HepG2 (cell line): ENCODE measurements at places on chromosomes 5 and 9.

DNA sequence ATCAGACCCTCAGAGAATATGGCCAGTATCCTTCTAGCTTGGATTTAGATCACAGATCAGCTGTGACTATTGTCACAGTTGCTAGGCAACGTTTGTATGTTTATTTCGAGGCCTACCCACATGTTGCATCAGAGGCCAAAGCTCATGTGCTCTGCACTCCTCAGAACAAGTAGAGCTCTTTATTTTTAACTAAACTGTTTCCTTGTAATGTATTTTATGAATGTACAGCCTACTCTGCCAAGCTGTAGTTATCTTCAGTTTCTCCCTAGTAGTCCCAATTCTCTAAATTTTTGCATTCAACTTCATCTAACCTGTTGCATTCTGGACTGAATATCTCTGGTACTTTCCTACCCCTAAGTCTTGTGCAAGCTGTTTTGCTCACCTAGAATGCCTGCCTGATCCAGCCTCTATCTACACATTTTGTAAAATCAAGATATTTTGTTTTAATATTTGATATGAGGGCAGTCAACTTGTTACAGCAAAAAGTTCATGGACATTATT lies 52.8 kb downstream of the CAST start:
- peak; percentile 96 for DNase-seq

- DNase-seq = no peak
These were observed 2.4 kb upstream of the ARHGEF37 start for GRCh38 chr5:149578896-149579295.

- peak; percentile 84 for DNase-seq
These were observed 168.9 kb downstream of the MAPKAP1 start for GRCh38 chr9:125538092-125538473.

DNA sequence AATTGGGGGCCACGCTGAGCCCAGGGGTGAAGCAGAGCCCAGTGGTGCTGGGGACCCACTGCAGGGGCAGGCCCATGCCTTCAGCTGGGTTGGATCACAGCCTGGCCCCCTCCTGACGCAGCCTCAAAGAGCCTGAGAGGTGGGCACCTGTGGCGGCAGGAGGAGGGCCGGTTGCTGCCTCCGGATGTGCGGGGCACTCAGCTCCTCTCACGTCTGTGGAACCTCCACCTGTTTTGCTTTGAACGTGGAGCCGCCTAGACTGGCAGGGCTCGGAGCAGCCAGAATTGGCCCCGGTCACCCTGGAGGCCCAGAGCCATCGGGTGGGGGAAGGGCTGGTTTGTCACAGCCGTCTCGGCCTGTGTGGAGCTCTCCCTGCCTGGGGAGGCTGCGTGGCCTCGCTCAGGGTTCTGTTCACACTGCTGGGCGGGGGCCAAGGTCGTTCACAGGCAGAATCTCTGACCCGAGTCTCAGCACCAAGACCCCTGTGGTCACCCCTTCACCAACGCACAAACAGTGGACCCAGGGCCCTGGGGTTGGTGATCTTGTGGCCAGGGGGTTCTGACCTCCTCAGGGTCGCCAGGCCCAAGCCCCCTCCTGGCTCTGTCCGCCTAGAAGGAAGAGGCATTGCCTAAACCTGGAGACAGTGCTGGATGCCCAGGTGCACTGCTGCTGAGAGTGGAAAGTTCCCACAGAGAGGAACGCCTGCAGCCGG lies 9.2 kb upstream of the SLC9A3 start:
- DNase-seq = no peak

DNA sequence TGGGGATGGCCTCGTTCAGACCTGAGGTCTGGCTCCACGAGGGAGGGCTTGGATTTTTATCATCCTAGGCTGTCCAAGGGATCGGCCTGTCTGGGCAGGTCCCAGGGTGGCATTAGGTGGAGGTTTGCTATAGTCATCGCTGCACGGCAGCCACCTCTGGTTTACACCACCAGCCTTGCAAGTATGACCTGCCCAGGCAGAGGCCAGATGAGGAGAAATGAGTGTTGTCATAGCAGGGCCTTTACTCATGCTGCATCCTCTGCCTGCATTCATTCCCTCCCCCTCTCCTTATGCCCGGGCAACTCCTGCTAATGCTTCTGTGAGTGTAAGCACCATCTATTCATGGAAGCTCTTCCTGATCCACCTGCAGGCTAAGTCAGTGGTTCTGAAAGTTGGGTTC lies 15.3 kb upstream of the NDST1 start:
- no peak for DNase-seq
